ENCODE measurements at places on chromosomes 6 and 20. TPM values are rescaled to one million over a fixed set of nuclear protein-coding genes. Genes with fewer than 3 reads are reported as not detected.

GPLD1 gene
- not detected for total RNA-seq

POM121L2 gene
- not detected for total RNA-seq

SLC17A1 gene
- not detected for total RNA-seq

PHACTR3 gene
- total RNA-seq: not detected
